ENCODE measurements at places on chromosomes 12 and 14.

GRCh38 chr14:76268047-76268431 is 107.9 kb upstream of the ESRRB start:
- DNase-seq: no peak

DNA sequence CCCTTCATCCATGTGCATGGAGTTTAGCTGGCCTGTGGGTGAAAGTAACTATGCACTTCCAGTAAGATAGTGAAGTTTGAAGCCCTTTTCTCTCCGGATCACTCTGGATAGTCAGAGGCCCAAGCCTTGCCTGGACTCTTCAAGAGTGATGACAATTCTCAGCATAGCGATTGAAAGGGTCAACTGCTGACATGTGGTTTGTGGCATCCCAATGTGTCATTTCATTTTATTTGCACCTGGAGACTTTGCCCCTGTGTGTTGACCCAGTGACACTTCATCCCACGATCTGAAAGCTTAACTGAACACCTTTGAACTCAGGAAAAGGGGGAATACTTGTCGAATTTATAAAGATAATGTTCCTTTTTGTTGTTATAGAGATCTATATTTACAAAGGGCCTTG is 711.9 kb upstream of the TMEM132C start:
- DNase-seq: no peak

GRCh38 chr12:54300732-54301427 is at the start of gene NFE2:
Gene NFE2 (minus strand): TSS chr12:54301015. CDS start chr12:54295248, 5,767 bp downstream.
- no peak for DNase-seq

GRCh38 chr14:53494587-53494986 is 341.5 kb upstream of the DDHD1 start:
- no peak for DNase-seq

DNA sequence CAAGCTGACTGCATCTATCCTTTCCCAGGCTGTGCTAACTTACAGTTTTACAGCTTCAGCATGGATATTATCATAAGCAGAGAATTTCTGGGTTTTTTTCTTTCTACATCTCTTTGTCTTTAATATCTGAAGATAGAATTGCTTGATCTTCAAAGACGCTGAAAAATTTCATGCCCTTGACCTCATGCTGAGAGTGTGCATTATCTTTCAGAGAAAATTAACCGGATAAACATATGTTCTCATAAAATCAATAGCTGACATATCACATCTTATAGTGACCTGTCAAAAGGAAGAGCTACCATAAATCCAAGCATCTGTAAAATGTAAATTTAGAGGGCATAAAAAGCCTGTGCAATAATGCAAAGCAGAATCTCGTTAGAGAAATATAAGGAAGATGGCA is 1704.1 kb upstream of the FLRT2 start:
- DNase-seq: no peak

Data from activated T-helper 1 cell treated with Interleukin-2 at 50 U/mL for 16 hours (primary cell).